Inflammatory macrophage (primary cell): ENCODE measurements at places on chromosomes 16 and 17.

DNA sequence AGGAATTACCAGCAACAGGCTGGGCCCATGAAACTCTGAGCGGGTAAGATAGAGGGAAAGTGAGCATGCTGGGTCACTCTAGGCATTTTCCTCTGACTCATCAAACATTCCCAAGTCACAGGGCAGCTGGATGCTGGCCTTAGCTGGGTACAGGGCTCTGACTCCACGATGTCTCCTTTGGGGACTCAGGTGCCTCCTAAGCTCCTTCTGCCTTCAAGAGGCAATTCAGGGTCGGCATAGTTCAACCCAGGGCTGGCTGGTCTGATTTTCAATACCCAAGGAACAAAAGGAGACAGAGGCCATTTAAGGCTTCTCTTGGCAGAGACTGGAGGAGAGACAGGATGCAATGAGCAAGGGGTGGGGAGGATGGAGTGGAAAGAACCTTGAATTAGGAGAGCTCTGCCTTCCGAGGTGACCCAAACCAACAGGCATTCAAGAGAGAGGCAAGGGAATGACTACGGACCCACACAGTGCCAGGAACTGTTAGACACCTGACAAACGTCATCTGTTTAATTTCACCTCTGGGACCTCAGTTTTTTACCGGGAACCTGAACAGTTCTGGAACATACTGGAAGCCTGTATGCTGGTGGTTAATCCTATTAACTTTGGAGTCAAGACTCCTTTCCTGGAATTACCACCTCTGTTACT, 910 bp downstream of the WBP2 start:
- DNase-seq, result no peak

GRCh38 chr16:58032710-58033293, 7.2 kb downstream of the MMP15 start:
- no peak for DNase-seq

DNA sequence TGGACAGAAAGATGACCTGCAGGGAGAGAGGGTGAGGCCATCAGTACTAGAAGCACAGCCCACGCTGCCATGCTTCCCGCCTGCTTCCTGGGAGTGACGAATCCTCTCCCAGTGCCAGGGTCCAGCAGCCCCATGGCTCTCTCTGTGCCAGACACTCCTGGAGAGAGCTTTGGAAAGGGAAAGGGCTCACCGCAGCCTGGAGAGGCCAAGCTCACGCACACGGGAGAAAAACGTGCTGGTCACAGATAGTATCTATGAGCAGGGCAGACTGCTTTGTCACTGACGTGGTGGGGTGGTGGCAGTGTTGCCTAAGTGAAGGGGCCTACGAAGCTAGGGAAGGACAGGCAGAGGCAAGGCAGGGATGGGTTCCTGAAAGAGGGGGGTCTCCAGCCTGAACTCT, 5.4 kb downstream of the WBP2 start:
- no peak for DNase-seq

DNA sequence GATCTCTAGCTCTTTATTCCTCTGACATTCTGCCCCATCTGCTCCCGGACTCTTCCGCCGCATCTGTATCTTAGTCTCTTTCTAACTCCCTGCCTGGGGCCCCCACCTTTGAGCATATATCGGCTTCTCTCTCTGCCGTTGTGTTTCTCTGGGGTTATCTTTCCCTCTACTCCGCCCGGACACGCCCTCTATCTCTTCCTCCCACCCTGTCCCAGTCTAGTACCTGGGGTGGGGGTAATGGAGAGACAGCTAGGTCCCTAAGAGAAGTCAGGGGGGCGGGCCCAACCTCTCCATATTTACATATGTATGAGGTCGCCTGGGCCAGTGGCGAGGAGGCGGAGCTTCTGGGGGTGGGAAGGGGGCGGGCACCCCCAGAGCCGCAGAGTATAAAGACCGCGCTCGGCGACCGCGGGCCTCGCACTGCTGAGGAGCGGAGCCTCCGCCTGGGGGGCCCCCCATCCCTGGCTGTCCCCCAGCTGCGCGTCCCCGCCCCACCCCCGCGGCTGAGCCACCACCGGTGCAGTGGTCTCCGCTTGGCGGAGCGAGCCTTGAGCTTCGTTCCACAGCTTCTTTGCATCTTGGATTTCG, at the start of gene ATP1B2:
Gene ATP1B2, plus strand, starts transcription at position 418 of the 588 bp plus-strand sequence. CDS start 593 bp downstream, outside the sequence.
- peak; percentile 72 for DNase-seq

- DNase-seq, result no peak
These were observed 22.1 kb downstream of the NUBP1 start for GRCh38 chr16:10765772-10766171.

DNA sequence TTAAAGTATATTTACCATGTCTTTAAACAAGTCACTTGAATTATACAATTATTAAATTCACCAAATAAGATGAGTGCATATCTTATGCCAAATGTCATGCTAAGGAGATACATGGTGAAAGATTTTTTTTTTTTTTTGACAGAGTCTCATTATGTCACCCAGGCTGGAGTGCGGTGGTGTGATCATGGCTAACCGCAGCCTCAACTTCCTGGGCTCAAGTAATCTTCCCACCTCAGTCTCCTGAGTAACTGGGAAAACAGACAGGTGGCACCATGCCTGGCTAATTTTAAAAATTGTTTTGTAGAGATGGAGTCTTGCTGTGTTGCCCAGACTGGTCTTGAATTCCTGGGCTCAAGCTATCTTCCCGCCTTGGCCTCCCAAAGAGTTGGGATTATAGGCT, 149.0 kb upstream of the GOT2 start:
- peak; percentile 27 for DNase-seq

DNA sequence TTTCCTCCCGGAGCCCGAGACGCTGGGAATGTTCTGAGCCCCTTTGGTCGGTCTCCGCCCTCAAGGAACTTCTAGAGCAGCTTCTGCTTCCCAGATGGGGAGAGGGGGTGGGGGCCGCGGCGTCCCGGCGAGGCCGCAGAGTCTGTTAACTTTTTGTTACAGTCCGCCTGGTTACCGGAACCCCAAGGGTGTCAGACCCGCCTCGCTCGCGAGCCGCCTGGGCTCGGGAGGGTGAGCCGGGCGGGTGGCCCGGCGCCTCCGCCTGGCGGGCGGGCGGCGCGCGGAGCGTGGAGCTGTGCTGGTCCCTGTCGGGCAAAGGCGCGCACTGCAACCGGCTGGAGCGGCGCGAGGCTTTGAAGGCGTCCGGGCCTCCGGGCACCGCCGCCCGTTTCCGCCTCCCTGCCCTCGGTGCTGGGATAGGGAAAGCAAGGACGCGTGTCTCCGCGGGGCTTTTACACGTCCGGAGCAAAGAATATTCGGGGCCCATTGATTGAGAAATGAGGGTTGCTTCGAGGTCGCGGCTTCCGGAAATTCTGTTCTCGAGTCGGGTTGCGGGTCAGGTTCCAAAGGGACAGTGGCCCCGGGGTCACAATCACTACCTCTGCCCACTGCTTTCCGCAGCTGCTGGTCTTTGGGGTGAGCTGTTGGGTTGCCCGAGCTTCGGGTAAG, 1.7 kb downstream of the HS3ST3B1 start:
- DNase-seq, result peak; percentile 86

DNA sequence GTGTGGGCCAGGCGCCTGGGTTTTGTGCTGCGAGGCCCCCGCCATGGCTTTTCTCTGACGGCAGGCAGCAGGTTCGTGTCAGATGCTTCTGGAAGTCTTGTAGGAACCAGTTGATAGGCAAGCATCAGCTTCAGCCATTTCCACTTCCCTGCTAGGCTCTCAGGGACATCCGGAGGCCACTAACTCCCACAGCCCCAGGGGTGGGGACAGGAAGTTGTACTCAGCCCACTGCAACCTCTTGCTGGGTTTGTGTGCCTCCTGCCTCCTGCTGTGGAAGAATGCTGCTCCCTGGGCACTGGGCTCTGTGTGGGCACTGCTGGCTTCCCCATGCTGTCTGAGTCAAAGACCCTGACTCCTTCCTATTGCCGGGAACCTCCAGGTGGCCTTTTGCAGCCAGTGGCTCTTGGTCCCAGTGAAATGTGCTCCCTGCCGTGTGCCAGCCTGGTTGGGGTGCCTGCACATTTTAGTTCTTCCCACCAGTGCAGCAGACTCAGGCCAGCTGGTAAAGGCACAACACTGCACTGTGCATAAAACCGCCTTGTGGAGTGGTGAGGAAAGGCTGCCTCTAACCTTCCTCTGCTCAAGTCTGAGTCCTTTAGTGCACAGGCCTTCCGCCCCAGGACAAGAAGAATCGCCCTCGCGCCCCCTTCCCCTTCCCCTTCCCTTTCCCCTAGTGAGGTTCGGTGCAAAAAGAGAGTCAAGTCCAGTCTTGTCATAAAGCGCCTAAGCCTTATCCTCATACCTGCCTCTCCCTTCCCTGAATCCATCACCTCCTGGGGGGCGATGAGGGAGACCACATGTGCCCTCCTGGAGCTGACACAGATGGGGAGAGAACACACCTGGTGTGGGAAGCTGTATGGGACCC, 16.6 kb downstream of the LDHD start:
- DNase-seq, result peak; percentile 91
